Suppressor macrophage treated with lipopolysaccharide for 1 hour (primary cell): ENCODE measurements at places on chromosomes 6 and 20.
A peak's percentile ranks its signal among the peaks of the same experiment; 100 is the strongest.

DNA sequence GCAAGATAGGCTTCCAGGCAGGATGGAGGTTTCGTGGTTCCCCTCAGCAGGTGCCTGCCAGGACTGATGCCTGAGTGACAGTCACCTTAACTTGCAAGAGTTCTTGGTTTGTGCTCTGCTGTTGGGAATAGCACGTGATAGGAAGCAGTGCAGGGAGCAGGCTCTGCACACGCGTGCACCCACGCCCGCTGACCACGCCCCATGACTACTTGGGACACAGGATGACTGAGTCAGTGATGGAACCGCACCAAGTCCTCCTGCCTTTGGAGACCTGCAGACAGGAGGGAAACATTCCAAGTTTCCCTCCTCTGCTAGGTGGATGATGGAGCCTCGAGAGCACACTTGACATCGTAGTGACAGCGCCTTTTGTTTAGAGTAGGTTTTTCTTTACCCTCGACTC is 164.2 kb downstream of the DTNBP1 start:
- peak; percentile 27 for DNase-seq

DNA sequence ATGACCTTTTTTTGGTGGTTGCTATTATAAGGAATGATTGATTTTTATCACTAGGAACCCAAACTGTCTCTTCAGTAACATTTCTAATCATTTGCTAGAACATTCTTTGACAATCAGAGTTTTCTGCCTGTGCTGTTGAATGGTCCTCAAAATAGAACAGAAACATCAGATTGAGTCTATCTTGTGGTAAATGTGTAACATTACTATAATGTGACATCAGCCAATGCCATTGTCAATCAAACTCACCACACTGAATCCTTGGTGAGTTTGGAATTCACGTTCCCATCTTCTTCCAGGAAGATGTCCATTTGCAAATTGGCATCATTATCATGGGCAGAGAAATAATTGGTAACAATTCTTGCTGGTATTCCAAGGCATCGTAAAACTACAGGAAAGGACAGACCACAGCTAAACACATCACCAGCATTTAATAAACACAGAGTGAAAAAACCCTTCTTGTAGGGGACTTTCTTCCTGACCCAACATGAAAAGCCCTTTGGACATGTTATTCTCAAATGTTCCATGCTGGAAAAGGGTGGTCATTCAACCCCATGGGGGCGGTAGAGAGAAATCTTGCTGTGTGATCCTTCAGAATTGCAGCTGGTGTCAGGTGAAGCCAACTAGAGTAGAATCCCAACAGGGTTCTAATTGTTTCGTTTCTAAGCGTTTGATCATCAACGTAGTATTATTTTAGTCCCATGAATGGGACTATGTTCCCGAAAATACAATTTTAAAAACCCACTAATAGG is 98.5 kb downstream of the F13A1 start:
- DNase-seq, result peak; percentile 49

DNA sequence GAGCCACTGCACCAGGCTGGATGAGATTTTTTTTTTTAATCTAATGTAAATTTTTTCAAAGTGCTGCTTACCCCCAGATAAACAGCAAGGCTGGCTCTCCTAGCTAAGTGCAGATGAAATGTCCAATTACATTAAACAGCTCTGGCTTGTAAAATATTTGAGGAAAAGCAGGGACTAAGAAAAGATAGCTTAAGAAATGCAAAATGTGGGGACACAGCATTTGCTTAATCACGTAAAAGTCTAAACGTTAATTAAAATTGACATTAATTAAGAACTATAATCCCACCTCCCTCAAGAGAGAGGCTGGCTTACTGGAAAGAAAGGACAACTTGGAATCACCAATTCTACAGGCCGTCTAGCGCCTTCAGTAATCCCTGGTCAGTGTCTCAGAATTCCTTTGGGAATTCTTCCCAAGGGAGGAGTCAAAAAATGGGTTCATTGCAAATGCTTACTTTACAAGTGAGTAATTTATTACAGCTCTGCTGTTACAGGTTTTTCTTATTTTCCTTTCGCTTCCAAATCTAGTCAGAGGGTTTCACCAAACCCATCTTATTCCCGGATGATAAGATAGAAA is 13.6 kb upstream of the MARCKS start:
- DNase-seq, result no peak

- DNase-seq, result no peak
Measured at GRCh38 chr6:165949324-165949723, 218.3 kb downstream of the TBXT start.

DNA sequence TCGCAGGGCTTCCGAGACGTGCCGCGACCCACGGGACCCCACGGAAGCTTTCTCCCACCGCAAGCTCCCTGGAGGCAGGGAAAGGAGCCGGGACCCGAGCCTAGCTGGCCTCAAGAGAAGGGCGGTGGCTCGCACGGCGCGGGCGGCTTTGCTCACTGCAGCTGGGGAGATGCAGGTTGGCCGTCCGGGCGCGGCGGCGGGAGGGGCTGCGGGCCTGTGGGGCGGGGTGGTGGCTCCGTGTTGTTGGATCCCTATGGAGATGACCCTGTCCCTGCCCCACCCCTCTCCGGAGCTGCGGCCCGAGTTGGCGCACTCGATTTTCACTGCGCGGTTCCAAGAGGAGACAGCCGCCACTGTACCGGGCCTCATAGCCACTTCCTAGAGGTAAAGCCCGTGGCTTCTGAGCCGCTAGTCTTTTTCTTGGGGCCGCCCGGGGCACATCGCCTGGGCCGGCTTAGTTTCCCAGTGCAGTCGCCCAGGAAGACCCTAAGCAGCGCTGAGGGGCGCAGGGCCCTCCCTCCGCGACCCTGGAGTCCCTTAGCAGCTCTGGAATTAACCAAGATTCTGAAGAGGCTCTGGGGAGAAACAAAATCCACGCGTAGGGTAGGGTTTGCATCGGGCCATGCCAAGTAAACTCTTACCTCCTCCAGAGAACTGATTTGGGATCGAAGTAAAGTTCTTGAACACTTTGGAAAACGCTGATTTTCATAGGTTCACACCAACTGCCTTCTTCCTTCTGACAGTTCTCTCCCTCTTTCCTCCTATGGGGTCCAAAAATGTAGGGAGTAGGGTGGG is at the start of gene ECT2L:
Gene ECT2L (plus strand): TSS at position 279 of the 795 bp plus-strand sequence. CDS start 17,188 bp downstream, outside the sequence.
- DNase-seq, result no peak

DNA sequence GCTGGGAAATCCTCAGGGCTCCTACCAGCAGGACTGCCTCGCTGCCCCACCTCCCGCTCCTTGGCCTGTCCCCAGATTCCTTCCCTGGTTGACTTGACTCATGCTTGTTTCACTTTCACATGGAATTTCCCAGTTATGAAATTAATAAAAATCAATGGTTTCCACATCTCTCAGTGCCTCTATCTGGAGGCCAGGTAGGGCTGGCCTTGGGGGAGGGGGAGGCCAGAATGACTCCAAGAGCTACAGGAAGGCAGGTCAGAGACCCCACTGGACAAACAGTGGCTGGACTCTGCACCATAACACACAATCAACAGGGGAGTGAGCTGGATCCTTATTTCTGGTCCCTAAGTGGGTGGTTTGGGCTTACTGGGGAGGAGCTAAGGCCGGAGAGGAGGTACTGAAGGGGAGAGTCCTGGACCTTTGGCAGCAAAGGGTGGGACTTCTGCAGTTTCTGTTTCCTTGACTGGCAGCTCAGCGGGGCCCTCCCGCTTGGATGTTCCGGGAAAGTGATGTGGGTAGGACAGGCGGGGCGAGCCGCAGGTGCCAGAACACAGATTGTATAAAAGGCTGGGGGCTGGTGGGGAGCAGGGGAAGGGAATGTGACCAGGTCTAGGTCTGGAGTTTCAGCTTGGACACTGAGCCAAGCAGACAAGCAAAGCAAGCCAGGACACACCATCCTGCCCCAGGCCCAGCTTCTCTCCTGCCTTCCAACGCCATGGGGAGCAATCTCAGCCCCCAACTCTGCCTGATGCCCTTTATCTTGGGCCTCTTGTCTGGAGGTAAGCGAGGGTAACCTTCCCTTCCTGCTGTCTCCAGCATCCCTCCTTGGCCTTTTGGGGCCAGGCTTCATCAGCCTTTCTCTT is at the start of gene CFB:
Gene CFB (plus strand): TSS at position 589 of the 863 bp plus-strand sequence. CDS start 127 bp downstream, at position 716.
- peak; percentile 86 for DNase-seq

GRCh38 chr6:81051952-81052351 is 700.5 kb downstream of the TENT5A start:
- no peak for DNase-seq

GRCh38 chr6:64861039-64861651 is 845.9 kb downstream of the EYS start:
- DNase-seq, result no peak

DNA sequence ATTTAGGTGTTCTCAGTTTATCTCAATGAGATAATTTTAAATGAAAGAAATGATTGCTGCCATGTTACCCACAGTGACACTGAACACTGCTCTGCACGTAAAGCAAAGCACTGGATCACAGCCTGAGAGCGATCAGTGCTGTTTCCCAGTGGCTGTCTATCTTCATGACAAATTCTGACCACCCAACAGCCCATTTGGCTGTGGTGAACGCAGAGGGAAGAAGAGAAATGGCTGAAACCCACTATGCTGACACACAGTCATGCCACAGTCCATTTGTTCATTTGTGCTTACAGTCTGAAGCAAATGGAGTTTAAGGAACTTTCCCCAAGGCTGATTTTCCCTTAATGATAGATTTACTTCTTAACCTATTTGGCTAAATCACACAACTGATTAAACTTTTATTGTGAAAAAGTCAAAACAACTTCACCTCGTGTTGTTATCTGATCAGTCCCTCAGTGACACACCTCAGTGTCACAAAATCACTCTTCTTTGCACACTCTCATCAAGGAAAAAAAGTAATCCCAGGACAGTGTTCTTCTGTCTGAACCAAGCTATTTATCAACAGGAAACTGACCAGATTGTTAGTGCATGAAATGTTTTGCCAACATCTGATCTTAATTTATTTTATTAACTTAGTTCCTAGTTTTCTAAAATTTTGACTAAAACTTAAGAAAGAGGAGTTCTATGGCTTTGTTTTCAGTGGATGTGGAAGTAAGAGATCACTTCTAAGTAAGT is 225.1 kb downstream of the TBX18 start:
- DNase-seq, result no peak

DNA sequence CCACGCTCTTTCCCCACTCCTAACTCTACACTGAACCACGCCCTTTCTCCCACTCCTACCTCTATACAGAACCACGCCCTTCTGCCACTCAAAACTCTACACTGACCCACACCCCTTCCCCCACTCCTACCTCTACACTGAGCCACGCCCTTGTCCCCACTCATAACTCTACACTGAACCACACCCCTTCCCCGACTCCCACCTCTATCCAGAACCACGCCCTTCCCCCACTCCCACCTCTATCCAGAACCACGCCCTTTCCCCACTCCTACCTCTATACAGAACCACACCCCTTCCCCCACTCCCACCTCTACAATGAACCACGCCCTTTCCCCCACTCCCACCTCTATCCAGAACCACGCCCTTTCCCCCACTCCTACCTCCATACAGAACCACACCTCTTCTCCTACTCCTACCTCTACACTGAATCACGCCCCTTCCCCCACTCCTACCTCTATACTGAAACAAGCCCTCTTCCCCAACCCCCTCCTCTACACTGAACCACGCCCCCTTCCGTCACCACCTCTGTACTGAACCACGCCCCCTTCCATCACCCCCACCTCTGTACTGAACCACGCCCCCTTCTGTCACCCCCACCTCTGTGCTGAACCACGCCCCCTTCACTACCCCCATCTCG is 10.1 kb downstream of the PXMP4 start:
- no peak for DNase-seq

GRCh38 chr6:46014511-46015118 is 1.0 kb downstream of the CLIC5 start:
- DNase-seq, result no peak
